ENCODE measurements at places on chromosomes 4 and X.
A peak's percentile ranks its signal among the peaks of the same experiment; 100 is the strongest.

- no peak for DNase-seq
These were observed 1.7 kb upstream of the ABRAXAS1 start for GRCh38 chr4:83486457-83487129.

DNA sequence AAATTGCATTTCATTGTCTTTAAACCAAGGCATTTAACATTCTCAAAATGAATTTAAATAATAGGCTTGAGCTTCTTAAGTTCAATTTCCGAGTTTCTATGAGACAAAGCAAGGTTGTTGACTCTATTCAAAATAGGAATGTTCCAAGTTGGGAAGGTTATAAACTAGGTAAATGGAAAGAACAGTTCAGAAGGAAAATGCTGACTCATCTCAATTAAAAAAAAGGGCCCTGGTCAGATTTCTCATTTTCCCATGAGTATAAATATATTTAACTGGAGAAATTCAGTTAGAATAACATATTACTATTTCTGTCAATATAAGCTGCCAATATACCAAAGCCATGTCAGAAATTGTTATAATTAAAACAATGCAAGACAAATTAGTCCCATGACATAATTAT, 113.8 kb downstream of the ATP8A1 start:
- no peak for DNase-seq

DNA sequence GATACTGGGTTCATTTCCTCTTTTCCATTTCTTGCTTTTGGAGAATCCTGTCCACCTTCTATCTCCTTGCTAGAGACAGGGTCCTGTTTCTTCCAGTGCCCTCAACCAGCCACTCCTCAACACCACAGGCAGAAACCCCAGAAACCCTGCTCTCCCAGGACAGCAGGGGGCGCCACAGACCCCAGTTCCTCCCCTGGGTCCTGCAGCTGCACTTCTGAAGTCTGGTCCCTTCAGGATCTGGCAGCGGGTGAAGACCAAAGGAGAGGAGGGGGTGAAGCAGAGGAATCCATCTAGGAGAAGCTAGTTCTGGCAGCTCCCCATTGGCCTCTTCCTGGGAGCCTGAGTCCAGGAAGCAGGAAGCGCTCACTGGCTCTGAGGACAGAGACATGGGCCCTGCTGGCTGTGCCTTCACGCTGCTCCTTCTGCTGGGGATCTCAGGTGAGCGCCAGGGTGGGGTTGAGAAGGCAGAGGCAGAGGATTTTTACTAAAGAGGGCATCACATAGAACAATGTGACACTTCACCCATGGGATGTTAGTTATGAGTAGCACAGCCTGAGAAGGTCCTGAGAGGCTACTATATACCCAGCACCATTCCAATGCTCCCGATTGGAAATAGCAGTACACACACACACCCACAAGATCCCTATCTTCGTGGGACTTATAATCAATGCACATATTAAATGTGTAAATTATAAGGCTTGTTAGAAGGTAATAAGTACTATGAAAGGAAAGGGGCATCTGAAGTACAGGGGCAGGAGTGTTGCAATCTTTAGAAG, at the start of gene PRSS48:
Gene PRSS48, plus strand, starts transcription at position 375 of the 776 bp plus-strand sequence. Its CDS starts 12 bp downstream, at position 387.
- peak; percentile 25 for DNase-seq

GRCh38 chrX:137428766-137429591, 136.9 kb upstream of the ZIC3 start:
- no peak for DNase-seq

GRCh38 chrX:45935408-45935807, 609.8 kb downstream of the ZNF674 start:
- DNase-seq: no peak

GRCh38 chr4:147780137-147780777, 48.4 kb downstream of the ARHGAP10 start:
- no peak for DNase-seq

- peak; percentile 6 for DNase-seq
These were observed 535.9 kb downstream of the IQCM start for GRCh38 chr4:149279776-149280175.

DNA sequence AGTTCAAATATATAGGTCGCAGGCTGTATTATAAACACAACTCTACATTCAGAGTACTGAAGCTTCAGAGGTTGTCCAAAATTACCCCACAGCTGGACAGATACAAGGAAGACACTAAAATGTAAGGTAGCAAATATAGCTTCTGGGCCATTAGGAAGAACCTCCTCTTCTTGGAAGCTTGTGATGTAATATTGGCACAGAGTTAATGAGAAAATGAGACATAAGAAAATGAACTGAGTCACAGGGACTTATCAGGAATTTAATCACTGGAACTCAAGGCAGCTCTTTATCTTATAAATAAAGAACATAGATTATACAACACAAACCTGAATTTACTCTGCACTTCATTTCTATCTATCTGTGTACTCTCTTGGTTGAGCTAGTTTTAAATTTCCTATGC, 344.7 kb downstream of the PCDH10 start:
- DNase-seq: no peak

- peak; percentile 2 for DNase-seq
These were observed 6.6 kb upstream of the CXXC4 start for GRCh38 chr4:104501290-104501689.

GRCh38 chr4:141761926-141762325, 125.5 kb downstream of the IL15 start:
- DNase-seq: no peak

DNA sequence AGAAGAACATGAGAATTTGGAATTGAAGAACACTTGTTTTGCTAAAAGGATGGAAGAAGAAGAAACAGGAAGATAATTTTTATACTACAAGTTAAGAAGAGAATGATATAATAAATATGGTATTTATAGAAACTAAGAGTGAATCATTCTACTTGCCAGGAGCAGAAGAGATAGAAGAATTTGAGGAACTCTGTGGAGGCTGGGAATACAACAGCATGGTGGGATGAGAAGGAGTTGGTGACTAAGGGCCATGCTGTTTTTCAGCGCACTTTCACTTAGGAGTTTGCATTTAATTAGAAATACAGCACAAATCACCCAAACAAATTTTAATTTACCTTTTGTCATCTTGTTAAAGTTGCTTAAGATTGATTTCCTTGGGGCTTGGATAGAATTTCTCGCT, 20.5 kb downstream of the HADH start:
- peak; percentile 18 for DNase-seq

DNA sequence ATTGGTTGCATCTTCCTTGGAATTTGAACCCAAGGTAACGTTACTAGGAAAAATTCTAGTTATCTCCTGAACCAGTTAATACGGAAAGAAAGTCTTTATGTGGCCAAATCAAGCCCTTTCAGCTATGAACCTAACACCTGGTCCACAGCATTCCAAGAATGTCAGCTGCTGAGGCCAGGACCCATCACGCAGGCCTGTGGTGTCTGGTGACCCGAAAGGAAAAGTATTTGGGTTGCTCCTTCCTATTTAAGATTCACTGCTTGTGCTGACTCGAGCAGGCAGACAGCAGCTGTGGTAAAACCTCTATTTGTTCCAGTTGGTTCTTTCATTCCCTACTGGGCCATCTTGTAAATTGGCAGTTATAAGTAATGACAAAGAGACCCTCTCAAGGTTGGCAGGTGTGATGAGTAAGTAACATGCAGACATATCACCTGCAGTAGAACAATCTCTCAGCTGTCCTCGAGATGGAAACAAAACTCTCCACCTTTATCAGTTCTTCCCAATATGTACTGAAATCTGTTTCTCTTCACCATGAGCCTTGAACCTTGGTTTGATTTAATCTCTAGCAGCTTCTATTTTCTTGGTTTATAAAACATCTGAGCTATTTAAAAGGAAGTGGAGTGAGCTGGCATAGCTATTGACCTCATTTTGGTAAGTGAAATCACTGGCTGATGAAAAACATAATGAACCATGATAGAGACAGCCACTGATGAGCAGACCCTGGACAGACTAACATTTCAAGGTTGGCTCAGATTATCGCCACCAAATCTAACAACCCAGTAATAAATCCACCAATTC, 182.1 kb upstream of the SMIM31 start:
- DNase-seq: no peak

Measured in umbilical cord (tissue), 2 donors.